ENCODE measurements at places on chromosomes 7 and 10.

GRCh38 chr7:23712368-23713284 is 2.6 kb downstream of the STK31 start:
- DNase-seq = no peak

DNA sequence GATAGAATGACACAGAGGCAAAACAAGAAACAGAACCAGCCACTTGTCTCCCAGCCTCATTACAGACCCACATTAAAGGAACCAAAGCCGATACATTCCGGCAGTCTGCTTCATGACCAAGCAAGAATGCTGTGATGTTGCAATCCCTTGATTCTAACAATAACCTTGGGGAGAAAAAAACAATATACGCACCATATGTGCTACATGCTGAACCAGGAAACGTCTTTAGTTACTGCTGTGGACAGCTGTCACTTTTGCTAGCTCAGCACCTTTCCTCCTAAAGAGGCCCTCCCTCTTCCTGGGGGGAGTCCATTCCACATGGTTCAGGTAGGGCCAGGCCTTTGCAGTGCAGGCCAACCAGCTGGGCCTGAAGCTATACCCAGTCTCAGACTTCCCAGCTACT is 79.1 kb downstream of the PRTFDC1 start:
- DNase-seq = no peak

DNA sequence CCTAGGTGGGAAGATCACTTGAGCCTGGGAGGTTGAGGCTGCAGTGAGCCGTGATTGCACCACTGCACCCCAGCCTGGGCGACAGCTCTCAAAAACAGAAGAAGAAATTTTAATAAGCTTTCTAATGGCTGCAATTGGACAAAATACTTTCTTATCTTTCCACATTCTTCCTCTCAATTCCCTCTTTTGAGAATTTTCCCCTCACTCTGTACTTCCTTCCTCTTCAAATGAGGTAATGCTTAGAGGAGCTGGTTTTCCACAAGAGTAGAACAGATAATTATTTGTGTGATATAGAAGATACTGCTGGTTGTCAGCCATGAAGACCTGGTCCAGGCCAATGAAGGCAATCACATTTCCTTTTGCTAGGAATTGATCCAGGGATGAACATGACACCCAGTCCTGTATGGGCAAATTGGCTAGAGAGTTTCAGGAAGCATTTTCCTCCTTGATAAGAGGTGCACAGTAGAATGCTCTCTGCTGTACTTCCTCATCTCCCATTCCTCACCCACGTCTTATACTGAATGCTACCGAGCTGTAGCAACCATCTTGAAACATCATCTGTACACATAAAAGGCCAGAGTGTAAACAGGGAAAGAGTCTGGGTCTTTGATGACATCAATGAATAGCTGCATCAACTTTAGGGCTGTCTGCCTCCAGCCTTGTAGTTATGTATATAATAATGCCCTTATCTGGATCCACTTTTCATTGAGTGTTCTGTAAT is 103.9 kb downstream of the CDK6 start:
- DNase-seq = no peak

- no peak for DNase-seq
Observed at GRCh38 chr10:78528749-78529204, 495.1 kb downstream of the RPS24 start.

DNA sequence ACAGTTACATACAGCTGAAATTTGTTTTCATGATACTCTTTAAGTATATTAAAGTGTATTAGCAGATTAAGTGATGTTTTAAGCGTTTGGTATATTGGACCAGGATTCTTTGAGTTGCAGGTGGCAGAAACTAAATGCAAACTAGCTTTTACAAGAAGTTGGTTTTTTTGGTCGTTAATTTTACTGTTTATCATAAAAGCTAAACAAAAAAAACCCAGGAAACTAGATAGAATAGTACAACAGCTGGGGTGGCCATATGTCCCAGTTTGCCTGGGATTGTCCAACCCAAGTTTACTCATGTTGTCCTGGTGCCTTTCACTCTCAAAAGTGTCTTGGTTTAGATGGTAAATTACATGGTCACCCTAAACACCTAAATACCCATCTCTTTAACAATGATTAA is 108.7 kb downstream of the PHTF2 start:
- DNase-seq = no peak

- DNase-seq = no peak
Observed at GRCh38 chr7:28848906-28849305, 109.2 kb downstream of the TRIL start.

DNA sequence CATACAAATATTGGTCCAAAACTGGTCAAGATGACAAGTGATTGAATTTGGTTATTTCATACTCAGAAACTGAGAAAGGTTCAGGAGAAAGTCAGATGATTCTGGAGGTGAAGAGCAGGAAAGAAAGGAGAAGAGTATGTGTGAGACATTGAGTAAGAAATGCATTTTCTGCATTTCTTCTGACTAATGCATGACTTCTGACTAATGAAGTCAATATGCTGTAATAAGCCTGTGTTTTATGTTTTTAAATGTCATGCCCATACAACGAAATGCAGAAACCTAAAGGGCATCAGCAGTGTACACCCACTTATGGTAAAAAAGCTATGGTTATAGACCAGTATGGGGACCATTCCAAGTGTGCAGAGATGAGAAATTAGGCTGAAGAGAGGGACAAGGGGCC is 1227.8 kb upstream of the SORCS1 start:
- no peak for DNase-seq

GRCh38 chr10:42553064-42553407 is 85.3 kb downstream of the ZNF33B start:
- no peak for DNase-seq

GRCh38 chr10:60731134-60731885 is 47.0 kb upstream of the CDK1 start:
- DNase-seq = no peak

DNA sequence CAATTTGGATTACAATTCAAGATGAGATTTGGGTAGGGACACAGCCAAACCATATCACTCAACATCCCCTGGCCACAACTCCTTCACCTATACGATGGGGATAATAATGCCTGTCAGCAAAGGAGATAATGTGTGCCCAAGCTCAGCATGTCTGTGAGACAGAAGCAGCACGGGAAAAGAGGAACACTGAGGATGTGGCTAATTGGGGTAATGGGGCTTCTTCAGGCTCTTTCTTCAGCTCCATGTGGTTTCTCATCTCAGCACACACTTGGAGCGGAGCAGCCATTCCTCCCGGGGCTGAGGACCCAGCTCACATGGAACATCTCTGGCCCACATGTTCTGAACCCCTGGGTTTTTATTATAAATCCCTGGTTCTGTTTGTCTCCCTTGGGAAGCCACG is 136.0 kb upstream of the NAMPT start:
- no peak for DNase-seq

DNA sequence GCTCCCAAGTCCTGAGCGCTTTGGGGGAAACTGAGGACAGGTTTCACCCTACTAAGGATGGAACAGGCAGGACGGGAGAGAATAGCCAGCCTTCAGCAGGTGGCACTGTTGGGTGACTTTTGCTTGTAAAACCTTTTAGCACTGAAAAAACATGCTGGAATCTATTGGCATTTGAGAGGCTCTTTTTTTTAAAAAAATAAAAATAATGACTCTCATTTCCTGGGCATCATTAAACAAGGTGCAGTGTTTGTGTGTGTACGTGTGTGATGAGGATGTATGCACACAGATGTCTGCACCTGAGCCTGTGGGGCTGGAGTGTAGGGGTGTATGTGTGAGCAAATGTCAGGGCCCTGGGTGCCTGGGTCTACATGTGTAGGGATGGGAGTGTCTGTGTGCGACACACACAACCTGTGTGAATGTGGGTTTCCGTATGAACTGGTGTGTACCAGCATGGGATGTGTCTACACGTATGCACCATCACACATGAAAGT is 177.9 kb downstream of the RPS24 start:
- no peak for DNase-seq

GRCh38 chr7:140085447-140085846 is 22.7 kb upstream of the PARP12 start:
- no peak for DNase-seq

GRCh38 chr7:103718482-103719061 is 270.9 kb downstream of the RELN start:
- no peak for DNase-seq

DNA sequence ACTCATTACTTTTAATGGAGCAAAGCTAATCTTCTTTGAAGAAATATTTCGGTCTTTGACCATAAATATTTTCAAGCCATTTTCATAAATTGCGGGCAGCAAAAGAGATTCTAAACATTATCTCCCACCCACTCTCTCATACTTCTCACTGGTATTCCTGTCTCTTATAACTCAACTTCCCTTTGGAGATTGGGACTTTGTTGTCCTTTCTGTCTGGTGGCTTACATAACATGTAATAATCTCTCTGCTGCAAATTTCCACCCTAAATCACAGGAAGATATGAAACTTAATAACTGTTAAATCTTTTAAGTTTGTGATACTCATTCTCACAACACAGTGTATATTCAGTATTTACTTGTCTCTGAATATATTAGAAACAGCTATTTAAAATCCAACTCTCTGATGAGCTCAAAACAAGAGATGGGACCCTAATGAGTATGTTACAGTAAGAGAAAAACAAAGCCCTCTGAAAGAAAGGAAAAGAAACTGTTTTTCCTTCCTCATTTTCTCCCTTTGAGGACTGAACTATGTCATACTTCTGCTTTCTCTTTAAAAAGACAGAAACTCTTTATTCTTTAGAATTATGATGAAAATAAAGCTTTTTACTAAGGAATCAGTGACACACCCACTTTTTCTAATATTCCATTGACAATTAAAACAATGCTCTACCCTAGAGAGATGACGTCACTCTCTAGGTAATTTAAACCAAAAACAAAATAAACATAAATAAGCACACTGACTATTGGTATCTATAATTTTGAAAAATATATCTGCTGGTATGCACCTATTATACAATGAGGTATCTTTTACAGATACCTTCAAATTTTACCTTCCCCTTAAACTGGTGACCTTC is 14.7 kb downstream of the CALCR start:
- no peak for DNase-seq

DNA sequence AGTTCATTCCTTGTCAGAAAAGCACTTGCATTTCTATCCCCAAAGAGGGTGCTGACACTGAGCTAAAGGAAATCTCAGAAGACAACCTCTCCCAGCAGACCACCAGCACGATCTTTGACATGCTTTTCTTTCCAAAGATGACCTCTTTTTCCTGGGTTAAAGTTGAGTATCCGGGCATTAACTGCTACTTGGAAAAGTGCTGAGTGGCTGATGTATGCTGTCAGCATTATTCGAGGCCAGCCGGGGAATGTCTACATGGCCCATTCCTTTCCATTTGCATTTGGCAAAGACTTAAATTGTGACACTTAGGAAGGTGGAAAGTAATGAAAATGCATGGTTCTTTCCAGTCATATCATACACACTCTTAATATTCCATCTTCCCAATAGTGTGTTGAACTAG is 90.6 kb upstream of the SKAP2 start:
- no peak for DNase-seq

- DNase-seq = no peak
Observed at GRCh38 chr10:52004342-52004949, 305.1 kb upstream of the CSTF2T start.

DNA sequence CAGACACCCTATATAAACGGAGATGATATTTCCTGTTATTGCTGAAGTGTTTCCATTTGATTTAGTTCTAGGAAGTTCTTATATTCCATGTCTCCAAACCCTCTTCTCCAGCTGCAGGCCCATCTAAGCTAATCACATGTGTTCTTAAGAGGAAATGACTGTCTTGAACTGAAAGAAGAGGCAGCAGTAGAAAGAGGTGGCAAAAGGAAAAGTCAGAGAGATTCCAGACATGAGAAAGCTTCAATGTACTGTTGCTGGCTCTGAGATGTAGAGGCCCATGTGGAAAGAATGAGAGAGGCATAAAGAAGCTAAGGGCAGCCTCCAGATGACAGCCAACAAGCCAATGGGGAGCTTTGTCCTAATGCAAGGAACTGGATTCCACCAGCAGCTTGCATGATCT is 287.2 kb downstream of the GFRA1 start:
- no peak for DNase-seq

DNA sequence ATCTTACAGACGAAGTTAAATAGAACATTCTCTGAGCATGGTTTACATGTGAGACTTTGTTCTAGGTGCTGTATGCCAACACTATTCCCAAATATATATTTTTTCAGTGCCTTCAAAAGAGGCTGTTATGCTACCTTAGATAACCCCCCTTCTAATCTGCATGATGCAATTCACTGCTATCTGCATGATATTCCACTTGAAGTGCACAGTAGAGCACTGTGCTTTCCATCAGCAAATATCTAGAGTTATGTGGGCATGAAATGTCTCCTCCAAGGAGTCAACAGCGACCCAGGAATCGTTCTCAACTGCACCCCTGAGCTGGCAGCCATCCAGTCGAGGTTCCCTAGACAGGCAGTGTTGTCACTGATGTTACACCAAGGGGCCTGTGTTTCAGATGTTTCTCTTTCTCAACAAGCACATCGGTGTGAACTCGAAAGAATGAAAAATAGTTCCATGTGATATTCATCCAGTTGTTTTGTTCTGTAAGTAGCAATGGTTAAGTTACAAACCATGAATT is 88.3 kb downstream of the PDE1C start:
- DNase-seq = no peak

DNA sequence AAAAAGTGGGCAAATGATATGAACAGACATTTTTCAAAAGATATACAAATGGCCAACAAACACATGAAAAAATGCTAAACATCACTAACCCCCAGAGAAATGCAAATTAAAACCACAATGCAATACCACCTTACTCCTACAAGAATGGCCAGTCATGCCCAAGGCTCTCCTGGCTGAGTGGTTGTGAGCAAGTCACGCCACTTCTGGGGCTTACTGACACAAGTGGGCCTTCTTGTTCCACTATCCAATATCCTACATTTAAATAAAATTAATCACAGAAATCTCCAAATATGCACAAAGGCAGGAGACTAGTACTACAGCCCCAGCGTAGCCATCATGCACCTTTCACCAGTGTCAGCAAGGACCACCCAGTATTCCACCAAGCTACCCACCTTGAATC is 181.9 kb downstream of the TNS3 start:
- DNase-seq = no peak

DNA sequence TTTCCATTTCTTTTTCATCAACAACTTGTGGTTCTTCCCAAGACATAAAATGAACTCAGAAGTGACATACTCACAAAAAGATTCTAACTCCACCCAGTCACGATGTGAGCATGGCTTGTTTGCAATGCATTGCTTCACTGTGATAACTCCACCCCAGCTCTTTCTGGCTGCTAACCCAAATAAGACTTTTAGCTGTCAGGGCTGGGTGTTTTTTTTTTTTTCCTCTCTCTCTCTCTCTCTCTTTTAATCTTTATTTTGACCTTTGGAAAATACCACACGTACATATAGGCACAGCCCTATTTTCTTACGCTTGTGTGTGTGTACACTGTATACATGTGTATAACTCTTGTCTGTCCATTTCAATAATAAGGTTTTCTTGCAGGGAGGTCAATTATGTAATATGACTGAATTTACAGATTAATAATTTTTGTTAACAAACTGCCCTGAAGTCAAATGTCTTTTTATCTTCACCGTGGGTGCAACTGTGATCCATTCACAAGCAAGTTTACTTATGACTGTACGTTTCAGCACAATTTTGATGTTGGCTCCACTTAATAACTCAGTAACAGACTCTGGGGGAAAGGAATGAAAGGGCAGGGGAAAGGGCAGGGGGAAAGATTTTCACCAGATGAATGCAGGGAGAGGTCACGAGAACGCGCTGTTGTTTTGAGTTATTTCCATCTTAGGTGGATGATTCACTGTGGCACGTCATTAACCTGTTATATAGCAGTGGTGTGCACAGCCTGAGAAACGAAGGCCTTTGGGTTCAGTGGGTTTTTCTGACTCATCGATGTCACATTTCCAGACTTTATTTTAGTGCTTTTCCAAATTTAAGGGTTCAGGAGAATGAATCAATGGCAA is 49.1 kb downstream of the APBB1IP start:
- DNase-seq = no peak

GRCh38 chr7:134823400-134823799 is 44.0 kb downstream of the CALD1 start:
- no peak for DNase-seq
